ENCODE measurements at places on chromosomes 1 and 21.

DNA sequence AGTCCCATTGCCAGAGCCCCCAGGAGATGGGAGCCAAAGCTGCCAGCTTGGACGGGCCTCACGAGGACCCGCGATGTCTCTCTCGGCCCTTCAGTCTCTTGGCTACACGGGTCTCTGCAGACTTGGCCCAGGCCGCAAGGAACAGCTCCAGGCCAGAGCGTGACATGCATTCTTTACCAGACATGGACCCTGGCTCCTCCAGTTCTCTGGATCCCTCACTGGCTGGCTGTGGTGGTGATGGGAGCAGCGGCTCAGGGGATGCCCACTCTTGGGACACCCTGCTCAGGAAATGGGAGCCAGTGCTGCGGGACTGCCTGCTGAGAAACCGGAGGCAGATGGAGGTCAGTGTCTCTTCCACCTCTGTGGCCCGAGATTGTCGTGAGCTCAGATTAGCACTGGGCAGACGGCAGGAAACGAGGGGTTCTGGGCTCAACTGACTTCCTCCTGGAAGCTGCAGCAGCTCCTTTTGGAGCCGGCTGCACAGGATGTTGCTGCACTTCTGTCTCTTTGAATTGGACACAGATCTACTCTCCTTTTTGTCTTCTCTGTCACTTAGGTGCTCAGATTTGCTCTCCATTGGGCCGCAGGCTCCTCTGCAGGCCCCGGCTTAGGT lies 68.0 kb downstream of the DISC1 start:
- DNase-seq = no peak

- no peak for DNase-seq
Observed at GRCh38 chr1:202259705-202260104, 66.1 kb downstream of the LGR6 start.

GRCh38 chr1:50193002-50193401 lies 84.3 kb downstream of the ELAVL4 start:
- DNase-seq = no peak

DNA sequence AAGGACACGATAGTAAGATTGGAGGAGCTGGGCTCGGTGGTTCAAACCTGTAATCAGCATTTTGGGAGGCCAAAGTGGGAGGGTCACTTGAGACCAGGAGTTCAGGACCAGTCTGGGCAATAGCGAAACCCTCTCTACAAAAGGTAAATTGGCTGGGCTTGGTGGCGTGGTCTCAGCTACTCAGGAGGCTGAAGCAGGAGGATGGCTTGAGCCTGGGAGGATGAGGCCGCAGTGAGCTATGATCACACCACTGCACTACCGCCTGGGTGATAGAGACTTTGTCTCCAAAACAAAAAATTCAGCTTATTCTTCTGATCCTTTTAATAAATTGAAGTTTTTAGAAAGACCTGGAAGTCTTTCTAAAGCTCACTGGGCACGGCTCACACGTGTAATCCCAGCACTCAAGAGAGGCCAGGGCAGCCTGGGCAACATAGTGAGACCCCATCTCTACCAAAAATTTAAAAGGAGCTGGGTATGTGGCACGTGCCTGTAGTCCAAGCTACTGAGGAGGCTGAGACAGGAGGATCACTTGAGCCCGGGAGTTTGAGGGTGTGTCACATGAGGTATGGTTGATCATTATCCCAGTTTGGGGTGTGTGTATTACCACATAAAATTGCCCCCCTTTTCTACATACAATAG lies 15.3 kb downstream of the MASP2 start:
- no peak for DNase-seq

DNA sequence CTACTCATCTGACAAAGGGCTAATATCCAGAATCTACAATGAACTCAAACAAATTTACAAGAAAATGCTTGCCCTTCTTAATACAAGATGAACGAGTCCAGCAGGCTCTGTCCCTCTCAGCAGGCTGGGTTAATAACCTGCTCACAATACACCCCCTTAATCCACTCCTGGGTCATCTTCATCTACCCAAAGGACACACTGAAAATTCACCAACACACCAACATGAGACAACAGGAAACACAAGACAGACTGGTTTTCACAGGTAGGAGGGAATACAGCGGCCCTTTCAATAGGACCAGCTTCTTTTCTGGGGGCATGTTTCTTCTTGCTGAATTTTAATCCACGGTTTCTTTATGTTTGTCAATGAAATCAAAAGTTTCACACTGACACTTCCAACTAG lies 44.6 kb downstream of the SUSD4 start:
- no peak for DNase-seq

Measured in activated CD8-positive, alpha-beta memory T cell treated with anti-CD3 and anti-CD28 coated beads for 48 hours (primary cell).